CD4-positive, alpha-beta T cell treated with Interleukin-15 for 4 hours (primary cell): ENCODE measurements at places on chromosomes 6 and 20.

- no peak for DNase-seq
These were observed 607.3 kb upstream of the CITED2 start for GRCh38 chr6:139981768-139982181.

DNA sequence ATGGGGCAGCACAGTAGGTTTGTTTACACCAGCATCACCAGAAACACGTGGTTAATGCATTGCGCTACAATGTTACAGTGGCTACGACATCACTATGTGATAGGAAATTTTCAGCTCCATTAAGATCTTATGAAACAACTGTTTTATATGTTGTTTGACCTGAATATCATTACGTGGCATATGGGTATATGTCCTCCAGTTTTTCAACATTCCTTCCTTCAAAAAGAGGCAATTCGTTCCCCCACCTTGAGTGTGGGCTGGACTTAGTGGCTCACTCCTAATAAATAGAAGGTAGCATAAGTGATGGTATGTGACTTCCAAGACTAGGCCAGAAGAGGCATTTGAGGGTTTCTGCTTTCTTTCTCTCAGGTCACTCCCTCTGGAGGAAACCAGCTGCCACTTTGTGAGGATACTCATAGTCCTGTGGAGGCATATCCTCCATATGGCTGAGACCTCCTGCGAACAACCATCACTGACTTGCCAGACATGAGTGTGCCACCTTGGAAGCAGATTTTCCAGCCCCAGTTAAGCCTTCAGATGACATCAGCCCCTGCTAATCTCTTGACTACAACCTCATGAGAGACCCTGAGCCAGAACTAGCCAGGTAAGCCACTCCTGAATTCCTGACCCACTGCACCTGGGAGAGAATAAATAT lies 2.3 kb upstream of the TRAM2 start:
- DNase-seq: no peak

GRCh38 chr6:42350911-42351310 lies 100.8 kb downstream of the TRERF1 start:
- DNase-seq: no peak

GRCh38 chr20:32160341-32160740 lies 47.2 kb downstream of the PLAGL2 start:
- DNase-seq: no peak

- no peak for DNase-seq
These were observed 27.1 kb upstream of the FBXO30 start for GRCh38 chr6:145841668-145842067.

GRCh38 chr6:46689657-46690056 lies 2.0 kb downstream of the TDRD6 start:
- no peak for DNase-seq

DNA sequence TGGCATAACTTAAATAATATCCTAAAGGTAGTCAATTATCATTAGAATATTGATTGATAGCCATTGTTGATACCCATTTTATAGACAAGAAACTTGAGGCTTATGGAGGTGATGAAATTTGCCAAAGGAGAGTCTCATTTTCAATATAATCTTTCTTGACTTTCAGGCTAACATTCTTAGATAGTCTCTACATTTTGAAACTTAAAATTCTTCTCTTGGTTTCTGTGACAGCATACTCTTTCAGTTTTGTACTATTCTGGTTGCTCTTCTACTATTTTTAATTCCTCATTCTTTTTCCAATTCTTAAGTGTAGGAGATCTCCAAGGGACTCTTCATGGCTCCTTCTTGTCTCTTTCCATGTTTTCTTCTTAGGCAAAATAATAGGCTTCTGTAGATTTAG lies 3.7 kb upstream of the SH3BGRL2 start:
- no peak for DNase-seq

DNA sequence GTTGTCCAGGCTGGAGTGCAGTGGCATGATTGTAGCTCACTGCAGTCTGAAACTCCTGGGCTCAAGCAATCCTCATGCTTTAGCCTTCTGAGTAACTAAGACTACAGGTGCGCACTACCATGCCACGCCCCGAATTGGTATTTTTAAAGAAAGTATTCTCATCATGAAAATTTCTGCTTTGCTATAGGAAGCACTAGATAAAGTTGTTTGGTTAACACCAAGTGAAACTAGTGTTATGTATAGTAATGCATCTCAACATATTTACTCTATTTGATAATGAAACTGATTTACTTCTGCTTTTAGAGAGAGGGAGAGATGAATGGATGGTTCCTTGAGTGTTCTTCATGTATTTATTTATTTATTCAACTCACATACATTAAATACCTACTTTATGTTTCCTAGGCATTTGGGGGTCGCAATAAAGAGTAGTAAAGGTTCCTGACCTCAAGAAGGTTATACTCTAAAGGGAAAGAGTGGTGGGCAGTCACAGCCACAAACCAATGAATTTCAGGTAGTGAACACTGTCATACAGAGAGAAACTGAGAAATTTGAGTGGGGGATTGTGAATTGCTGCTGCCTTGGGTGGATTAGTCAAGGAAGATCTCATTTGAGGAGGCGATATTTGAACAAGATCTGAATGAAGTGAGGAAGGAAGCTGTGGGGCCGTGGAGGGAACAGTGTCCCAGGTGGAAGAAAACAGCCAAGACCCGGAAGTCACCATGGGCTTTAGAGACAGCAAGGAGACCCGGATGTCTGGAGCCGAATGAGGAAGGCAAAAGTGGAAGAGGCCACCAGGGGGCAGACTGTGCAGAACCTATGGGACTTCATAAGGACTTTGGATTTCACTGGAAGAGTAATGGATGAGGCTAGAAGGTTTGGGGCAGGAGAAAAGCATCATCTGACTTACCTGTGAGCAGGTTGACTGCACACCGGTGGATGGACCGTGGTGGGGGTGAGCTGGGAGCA lies 185.6 kb downstream of the TSHZ2 start:
- peak; percentile 16 for DNase-seq

DNA sequence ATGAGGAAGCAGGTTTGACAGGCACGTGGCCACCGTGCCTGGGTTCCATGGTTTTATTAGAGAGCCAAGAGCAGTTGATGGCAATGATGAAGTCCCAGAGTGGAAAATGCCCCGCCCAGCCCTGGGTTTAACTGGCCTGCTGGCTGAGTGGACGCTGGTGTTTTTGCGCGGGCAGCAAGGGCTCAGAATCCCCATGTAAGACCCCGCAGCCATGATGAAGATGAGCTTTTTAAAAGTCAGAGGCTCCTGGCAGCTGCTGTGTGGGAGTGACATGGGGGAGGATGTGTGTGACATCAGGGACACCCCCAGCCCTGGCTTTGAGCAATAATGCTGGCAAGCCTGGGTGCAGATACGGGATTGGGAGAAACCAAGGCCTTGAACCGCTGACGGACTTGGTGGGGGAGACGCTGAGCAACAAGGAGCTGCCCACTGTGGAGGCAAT lies 33.0 kb upstream of the SLCO4A1 start:
- no peak for DNase-seq

- DNase-seq: no peak
These were observed 10.8 kb upstream of the PARD6B start for GRCh38 chr20:50720582-50720981.

DNA sequence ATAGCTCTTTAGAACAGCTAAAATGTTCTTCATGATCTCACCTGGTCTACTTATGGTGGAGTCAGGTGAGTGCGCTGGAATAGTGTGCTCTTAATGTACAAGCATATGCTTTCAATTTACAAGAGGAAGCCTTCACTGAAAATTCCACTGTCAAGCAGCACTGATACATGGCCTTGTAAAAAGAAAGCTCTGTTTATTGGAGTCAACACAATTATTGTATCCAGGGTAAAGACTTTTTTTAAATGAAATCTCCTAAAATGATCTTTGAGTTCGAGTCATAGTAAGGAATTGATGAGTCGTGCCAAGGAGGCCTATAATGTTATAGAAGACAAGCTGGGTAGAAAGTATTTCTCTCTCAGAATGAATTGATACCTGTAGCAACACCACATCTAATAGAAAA lies 41.6 kb upstream of the CARMIL1 start:
- DNase-seq: no peak

DNA sequence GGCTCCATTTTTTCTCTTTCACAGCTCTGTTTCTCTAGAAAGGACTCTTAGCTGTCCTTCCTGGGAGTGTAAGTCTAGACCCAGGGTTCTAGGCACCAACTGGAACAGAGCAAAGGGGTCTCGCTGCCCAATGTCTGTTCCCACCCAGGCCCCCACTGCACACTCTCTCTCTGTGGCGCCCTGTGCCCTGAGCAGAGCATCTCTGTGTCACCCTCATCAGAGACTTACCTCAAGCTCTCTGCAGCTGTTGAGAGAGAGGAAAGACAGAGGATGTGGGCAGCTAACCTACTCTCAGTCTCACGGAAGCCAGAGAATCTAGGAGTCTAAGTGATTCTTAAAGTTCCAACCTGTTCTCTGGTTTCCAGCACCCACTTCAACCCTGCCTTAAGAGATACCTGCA lies 9.5 kb downstream of the NCR2 start:
- DNase-seq: peak; percentile 37

GRCh38 chr6:32108094-32108627 lies 977 bp downstream of the TNXB start:
- DNase-seq: no peak
